Stimulated activated CD8-positive, alpha-beta memory T cell treated with anti-CD3 and anti-CD28 coated beads, Interleukin-4, amount 100 ng/mL, for 4 hours (primary cell): ENCODE measurements at places on chromosomes 12 and 14.

GRCh38 chr12:82359115-82359478, 768 bp downstream of the METTL25 start:
- no peak for DNase-seq

GRCh38 chr12:25694072-25694471, 141.0 kb upstream of the LMNTD1 start:
- DNase-seq, result no peak

DNA sequence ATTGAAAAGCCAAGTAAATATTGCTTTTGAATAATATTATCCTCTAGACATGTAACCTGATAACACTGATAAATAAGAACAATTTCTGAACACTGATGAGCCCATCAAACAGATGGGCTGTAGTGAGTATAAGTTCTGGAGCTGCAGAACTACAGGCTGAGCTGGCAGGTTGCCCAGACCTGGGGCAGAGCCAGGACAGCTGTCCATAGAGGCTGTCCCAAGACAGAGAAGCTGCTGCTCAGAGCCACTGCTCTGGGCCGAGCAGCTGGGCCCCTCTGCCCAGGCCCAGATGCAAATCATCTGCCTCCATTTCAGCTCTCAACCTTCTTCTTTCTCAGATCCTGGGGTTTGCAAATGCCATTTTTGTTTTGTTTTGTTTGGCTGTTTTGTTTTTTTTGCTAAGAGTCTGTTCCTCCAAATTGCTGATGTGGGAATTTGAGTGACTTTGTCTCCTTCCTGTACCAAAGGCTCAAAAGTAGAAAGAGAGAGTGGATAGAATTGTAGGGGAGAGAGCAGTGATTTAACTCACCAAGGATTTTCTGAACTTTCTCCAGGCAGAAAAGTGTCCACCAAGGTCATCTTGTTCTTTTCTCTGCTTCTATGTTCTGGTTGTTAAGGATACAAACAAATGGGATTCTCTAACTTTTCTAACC, 4.0 kb upstream of the TESPA1 start:
- DNase-seq, result no peak

GRCh38 chr14:36508418-36509068, 11.5 kb downstream of the NKX2-1 start:
- DNase-seq, result no peak

DNA sequence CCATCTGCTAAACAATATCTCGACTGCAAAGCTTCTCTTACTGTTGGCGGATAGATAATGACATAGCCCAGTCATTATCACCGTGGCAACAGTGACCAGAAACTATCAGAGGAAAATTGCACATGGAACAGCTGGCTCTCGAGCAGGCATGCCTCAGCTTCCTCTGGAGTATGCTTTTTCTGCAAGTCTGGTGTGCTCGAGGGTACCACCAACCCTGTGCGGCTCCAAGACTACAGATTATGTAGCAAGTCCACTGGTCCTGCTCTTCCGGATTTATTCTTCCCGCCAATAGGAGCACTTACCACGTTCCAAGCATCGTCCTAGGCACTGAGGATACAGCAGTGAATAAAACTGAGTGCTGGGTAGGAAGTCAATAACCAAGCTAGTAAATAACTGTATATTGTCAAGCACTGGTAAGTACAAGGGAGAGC, 1.4 kb upstream of the GLRX5 start:
- DNase-seq, result no peak

DNA sequence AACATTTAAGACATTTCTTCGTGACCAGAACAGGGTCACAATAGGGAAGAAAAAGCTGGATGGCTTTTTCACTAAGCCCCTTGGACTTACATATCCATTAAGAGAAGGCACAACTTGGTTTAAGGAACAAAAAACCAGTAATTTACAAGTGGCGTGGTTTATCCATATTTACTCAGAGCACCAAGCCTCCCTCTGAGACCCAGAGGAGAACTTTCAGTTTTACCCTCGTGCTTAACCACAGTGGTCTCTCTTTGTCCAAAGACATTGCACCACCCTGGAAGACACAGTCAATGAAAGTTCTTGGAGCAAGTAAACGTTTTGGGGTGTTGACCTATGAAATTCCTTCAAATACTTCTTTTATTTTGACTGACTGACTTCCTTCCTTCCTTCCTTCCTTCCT, 52.5 kb downstream of the SSPN start:
- no peak for DNase-seq

DNA sequence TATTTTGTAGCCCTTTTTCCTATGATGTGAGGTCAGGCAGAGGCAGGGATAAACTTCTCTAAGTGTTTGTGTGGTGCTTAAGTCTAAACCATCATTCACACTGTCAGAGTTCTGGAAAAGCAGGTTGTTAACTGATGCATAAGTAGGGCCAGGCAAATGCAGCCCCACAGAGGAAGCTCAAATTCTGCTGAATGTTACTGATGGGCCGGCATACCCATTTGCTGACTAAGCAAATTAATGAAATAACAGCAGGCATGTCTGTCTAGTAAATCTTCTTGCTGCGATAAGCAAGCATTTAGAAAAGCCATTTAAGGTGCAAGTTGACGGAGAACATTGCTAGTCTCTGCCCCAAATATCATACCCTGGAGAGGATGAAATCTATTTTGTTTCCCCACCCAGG, 523.2 kb upstream of the CCDC196 start:
- DNase-seq, result no peak

- no peak for DNase-seq
Observed at GRCh38 chr14:90500665-90501370, 104.0 kb downstream of the CALM1 start.

DNA sequence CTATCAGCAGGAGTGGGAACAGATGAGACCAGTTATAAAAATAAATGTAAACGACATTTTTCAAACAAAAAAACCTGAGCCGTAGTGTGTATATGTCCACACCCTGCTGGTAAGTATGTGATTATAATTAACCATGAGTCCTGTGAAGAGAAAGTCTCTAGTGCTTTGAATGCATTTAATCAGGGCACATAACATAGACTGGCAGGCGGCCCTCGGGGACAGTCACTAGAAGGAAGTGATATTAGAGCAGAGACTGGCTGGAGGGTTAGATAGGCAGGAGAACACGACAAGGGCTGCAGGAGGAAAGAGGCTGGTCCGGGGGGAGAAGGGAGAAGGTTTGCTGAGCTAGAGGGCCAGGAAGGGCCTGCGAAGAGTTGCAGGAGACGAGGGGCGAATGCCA, 23.8 kb upstream of the ELK3 start:
- DNase-seq, result no peak

DNA sequence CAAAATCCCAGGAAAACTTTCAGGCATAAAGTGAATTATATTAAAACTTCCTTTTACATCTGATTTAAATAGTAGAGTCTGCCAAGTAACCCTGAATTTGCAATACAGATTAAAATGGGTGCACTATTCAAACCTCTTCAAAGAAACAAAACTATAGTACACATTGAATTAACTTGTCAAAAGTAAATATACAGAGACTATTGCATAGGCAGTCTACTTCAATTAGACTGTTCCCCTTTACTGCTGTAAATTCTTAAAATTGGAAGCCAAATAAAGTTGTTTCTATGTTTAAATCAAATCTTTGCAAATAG, 7.1 kb downstream of the KRAS start:
- DNase-seq, result no peak

GRCh38 chr12:15541996-15542631, 219.8 kb downstream of the PTPRO start:
- DNase-seq, result no peak

- no peak for DNase-seq
Observed at GRCh38 chr12:30753751-30754382, 884 bp downstream of the CAPRIN2 start.

DNA sequence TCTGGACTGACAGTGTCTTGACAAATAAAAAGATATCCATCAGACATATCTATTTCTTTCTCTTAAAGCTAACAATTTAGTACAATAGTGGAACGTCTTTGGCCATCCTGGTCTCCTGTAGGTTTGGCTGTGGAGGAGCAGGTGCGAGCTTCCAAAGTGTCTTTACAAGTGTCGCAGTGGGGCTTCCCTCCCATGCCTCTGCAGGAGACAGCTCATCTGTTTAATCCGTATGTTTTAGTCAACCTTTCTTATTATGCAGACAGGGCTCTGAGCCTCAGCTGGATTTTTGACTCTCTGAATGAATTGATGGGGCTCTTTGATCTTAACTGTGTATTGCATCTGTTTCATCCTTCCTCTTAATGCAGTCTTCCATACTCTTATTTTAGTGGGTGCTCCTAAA, 57.5 kb downstream of the RMST start:
- DNase-seq, result no peak

DNA sequence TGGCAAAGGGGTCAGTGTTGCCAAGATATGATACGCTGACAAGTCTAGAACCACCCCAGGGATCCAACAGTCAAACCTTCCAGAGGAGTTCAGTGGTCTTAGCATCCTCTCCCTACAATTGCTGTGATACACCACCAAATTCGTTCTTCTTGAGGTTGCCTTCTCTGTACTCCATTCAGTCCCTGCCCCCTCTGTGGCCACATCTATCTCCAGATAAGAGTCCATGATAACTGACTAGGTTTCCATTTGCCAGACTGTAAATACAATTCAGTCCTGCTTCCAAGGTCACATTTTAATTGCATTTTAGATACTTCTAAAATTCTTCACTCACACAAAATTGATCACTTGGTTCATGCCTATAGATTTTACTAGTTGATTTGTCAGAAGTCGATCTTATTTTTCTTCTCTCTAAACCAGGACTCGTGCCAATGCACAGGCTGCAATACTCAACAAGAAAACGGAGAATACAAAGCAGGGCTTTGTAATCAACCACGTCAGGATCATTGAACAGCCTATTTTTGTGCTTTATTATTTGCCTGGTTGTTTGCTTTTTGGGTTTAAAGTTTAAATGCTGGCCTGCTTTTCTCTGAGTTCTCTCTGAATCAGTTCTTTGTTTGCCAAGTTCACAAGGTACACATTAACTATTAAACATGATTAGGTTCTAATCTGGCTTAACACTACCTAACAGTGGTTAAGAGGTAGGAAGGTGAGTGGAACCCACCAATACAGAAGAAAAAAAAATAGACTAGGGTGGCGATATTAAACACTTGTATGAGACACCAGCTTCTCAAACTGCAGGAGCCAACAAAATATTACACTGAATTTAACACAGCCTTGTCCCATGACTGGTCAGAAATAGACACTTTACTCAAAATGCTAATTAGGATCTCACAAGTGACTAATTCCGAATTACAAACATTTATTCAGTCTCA, 5.3 kb upstream of the TSPAN8 start:
- DNase-seq, result no peak

DNA sequence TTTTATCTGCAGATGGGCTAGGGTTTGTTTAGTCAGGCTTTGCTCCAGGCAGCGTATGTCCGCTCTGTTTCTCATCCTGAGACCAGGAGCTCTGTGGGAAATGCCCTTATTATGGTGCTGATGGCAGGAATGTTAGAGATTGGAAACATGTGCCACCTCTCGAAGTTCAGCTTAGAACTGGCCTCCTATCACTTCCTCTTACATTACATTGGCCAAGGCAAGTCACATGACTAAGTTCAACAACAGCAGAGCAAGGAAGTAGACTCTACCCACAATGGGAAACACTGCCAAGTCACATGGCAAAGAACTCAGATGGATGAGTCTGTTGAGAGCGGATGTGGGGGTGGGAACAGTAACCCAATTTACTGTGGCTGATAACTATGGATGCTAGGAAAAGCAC, 161.9 kb upstream of the WSCD2 start:
- DNase-seq, result no peak
